ENCODE measurements at places on chromosomes 6 and 20. TPM values are rescaled to one million over a fixed set of nuclear protein-coding genes. Genes with fewer than 3 reads are reported as not detected.
A peak's percentile ranks its signal among the peaks of the same experiment; 100 is the strongest.

Gene OR2H2
- not detected for total RNA-seq

GRCh38 chr20:11155156-11155756 lies 481.5 kb upstream of the JAG1 start:
- H3K4me1 ChIP-seq: peaks cover 2% of the 10 kb centered on the region
- H3K4me3 ChIP-seq: no peak overlapping the region
- no peaks in the 10 kb centered on the region for H3K36me3 ChIP-seq
- no peaks in the 10 kb centered on the region for H3K27me3 ChIP-seq
- no peak overlapping the region for H3K27ac ChIP-seq

DNA sequence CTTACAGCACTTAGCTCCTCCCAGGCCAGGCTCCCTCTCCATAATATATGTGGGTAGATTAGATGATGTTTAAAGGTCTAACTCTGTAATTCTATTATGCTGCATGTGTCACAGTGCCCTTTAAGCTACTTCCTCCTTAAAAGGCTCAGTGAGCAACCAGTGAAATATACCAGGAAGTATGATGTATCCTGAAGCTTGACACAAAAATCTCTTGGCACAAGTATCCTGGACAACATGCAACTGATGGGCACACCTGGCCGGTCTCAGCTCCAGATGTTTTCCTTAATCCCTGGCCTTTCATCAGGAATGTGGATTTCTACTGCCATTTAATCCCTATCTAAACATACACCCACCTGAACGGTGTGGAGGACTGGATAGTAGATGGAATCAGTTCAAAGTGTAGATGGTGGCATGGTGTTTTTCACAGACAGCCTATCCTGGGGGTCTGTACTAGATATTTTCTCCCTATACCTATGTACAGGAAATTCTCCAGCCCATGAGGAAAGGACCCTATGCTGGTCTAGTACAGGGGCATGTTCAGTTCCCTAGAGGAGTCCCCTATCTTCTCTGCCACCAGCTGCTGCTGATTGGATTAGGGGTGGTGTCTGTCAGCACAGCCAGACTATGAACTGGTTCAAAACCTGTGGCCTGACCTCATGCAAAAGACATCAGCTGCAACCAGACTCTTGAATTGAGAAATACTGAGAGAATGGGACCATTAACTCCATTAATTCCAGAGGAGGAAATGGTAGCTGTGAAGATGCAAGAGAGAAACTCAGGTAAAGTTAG lies 59.4 kb upstream of the CITED2 start:
- no peak overlapping the region for H3K27ac ChIP-seq
- no peaks in the 10 kb centered on the region for H3K4me1 ChIP-seq
- peaks cover 6% of the 10 kb centered on the region for H3K36me3 ChIP-seq
- H3K4me3 ChIP-seq: no peak overlapping the region
- H3K27me3 ChIP-seq: peaks cover 2% of the 10 kb centered on the region
- DNase-seq: no peak

GRCh38 chr20:10596710-10597121 lies 77.1 kb downstream of the JAG1 start:
- no peaks in the 10 kb centered on the region for H3K4me1 ChIP-seq
- no peaks in the 10 kb centered on the region for H3K27me3 ChIP-seq
- DNase-seq: no peak
- H3K36me3 ChIP-seq: no peaks in the 10 kb centered on the region
- no peak overlapping the region for H3K4me3 ChIP-seq

GRCh38 chr6:18829272-18829870 lies 442.2 kb downstream of the RNF144B start:
- H3K4me1 ChIP-seq: no peaks in the 10 kb centered on the region
- H3K27ac ChIP-seq: no peak overlapping the region
- no peak overlapping the region for H3K4me3 ChIP-seq

DNA sequence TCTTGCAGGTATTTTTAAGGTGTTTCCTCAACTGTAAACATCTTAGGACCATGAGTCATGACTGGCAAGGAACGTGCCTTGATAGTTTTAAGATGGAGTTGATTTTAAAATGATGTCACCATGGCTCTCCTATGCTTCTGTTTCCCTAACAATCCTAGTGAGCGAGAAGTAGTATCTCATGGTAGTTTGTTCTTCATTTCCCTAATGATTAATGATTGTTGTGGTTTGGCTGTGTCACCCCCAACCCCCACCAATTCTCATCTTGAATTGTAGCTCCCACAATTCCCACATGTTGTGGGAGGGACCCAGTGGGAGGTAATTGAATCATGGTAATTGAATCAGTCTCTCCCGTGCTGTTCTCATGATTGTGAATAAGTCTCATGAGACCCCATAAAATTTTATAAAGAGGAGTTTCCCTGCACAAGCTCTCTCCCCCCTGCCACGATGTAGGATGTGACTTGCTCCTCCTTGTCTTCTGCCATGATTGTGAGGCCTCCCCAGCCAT lies 16.8 kb upstream of the BNIP5 start:
- no peak overlapping the region for H3K4me3 ChIP-seq
- DNase-seq: no peak
- H3K4me1 ChIP-seq: peaks cover 24% of the 10 kb centered on the region
- H3K27ac ChIP-seq: no peak overlapping the region

Gene SMOC2
- not detected for total RNA-seq

Gene OGFRL1
- total RNA-seq: 6.0 TPM

- H3K27ac ChIP-seq: no peak overlapping the region
- peaks cover 9% of the 10 kb centered on the region for H3K4me1 ChIP-seq
- DNase-seq: no peak
- no peak overlapping the region for H3K4me3 ChIP-seq
These were observed 186.8 kb downstream of the ARID1B start for GRCh38 chr6:156963712-156964700.

- H3K36me3 ChIP-seq: no peaks in the 10 kb centered on the region
- H3K27me3 ChIP-seq: peaks cover 8% of the 10 kb centered on the region
- DNase-seq: no peak
These were observed 98.8 kb upstream of the BEND6 start for GRCh38 chr6:56856036-56856580.

DNA sequence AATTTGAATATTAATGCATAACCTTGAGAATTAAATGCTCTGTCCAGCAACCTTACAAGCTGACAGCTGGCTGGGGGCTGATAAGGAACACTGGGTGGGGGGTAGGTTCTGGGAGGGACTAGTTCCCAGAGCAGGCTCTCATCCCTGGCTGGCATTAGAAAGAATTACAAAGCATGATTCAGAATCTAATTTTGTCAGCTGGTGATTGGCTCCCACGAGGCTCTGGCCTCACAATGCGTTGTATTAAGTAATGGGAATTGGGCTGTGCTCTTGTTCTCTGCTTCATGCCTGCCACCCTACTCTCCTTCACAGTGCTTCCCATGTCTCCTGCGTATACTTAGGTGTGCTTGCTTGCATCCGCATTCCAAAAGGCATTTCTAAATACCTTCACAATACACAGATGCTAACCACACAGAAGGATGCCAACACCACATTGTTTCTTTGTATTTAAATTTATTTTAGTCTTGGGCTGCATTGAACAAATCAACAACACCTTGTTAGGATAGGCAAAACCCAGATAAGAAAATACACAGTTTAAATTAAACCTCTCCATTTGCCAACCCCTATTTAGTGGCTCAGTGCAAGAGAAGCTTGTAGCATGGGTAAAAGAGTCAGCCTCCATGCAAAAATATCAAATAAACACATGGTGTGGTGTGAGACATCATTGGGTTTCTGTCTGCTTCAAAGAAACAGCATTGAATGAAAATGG lies 434.5 kb upstream of the JAG1 start:
- no peak overlapping the region for H3K4me3 ChIP-seq
- H3K27me3 ChIP-seq: no peaks in the 10 kb centered on the region
- peaks cover 6% of the 10 kb centered on the region for H3K4me1 ChIP-seq
- no peak for DNase-seq
- no peak overlapping the region for H3K27ac ChIP-seq

GRCh38 chr6:21213492-21213891 lies 380.1 kb upstream of the SOX4 start:
- H3K4me3 ChIP-seq: no peak overlapping the region
- DNase-seq: no peak
- H3K36me3 ChIP-seq: peaks cover 13% of the 10 kb centered on the region
- no peaks in the 10 kb centered on the region for H3K4me1 ChIP-seq
- no peak overlapping the region for H3K27ac ChIP-seq

- no peaks in the 10 kb centered on the region for H3K36me3 ChIP-seq
- H3K4me1 ChIP-seq: no peaks in the 10 kb centered on the region
- no peak for DNase-seq
These were observed 241.9 kb downstream of the ADGRB3 start for GRCh38 chr6:68876792-68877493.

Gene STAU1
- total RNA-seq: 115 TPM

- H3K36me3 ChIP-seq: peaks cover 23% of the 10 kb centered on the region
- DNase-seq: no peak
- H3K27ac ChIP-seq: no peak overlapping the region
- peaks cover 12% of the 10 kb centered on the region for H3K27me3 ChIP-seq
- H3K4me3 ChIP-seq: no peak overlapping the region
These were observed 189.0 kb upstream of the UST start for GRCh38 chr6:148557796-148558321.

DNA sequence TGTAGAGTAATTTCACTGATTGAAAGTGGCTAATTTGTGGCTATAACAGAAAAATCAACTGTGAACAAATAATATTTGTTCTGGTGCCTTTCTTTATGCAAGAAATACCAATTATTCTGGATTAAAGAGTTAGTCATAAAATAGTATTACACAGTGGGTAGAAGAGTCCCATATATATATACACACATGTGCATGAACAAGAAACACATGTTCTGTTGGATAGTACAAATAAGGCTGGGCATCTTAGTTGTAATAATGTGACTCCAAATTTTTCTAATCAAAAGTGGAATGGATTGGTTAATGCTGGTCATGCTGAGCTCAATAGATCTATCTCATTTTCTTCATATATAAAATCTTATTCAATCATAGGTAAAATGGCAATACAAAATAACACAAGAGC lies 179.4 kb downstream of the OGFRL1 start:
- H3K27me3 ChIP-seq: peaks cover 4% of the 10 kb centered on the region
- DNase-seq: no peak
- peaks cover 5% of the 10 kb centered on the region for H3K36me3 ChIP-seq
- H3K4me1 ChIP-seq: peaks cover 11% of the 10 kb centered on the region

DNA sequence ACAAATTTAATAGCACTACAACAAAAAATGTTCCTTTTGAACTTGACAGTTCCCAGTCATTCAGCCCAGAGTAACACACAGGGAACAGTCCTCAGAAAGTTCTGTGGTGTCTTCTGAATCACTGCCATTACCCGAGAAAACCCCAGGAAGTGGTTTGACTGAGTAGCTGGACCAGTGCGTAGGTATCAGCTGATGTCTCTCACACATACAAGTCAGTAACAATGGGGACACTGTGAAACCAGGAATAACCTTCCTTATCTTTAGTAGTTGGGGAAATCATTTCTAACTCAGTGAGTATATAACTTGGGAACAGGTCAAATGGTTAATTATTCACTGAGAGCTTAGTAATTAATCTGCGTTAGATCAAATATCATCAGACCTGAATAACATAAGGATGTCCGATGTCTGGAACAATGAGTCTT lies 73.1 kb downstream of the HIVEP2 start:
- H3K27ac ChIP-seq: no peak overlapping the region
- no peak for DNase-seq
- no peak overlapping the region for H3K4me3 ChIP-seq
- peaks cover 2% of the 10 kb centered on the region for H3K27me3 ChIP-seq

Gene SNX9
- 68.6 TPM for total RNA-seq

DNA sequence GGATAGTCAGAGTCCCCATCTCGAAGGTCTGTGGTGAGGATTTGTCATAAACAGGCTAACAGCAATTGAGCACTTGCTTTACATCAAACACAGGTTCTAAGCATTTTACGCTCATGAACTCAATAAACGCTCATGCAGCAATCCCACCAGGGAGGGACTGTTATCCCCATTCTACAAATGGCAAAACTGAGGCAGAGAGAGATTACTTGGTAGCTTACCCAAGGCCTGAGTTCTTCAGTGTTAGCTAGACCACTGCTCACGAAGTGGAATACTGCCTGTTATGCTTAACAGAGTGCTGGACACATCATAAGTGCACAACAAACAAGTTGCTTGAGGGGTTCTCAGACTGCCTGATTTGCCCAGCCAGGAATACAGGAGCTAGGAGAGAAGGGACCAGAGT lies 23.7 kb upstream of the TCP11 start:
- no peak overlapping the region for H3K27ac ChIP-seq
- no peak for DNase-seq
- H3K4me1 ChIP-seq: peaks cover under 1% of the 10 kb centered on the region
- H3K36me3 ChIP-seq: no peaks in the 10 kb centered on the region

DNA sequence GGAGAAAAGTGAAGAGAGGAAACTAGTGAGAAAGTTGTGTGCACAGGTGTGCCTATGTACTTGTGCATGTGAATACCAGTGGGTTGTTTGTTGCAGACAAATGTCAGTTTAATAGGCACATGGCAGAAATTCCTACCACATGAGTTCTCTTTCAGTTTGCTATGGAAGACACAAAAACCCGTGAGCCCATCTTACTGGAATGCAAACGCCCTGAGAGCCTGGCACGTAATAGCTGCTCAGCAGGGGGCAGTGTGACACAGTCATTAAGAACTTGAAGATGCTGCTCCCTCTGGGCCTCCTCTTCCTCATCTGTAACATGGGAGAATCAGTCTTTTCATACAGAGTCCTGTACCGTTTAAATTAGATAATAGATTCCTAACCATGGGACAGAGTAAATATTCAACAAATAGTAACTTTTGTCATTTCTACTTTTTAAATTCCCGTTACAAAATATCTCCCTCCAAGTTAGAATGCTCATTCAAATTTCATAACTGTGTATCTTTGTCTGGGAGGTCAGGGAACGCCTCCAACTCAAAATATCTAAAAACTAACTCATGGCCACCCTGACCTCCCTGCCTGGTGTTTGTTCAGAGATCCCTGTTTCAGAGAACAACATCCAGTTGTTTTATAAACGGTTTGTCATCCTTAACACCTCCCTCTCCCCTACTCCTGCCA lies 802.9 kb downstream of the MAFB start:
- H3K27me3 ChIP-seq: no peaks in the 10 kb centered on the region
- DNase-seq: peak; percentile 65
- no peak overlapping the region for H3K27ac ChIP-seq
- no peaks in the 10 kb centered on the region for H3K4me1 ChIP-seq
- H3K4me3 ChIP-seq: no peak overlapping the region
- no peaks in the 10 kb centered on the region for H3K36me3 ChIP-seq

Gene PTCHD4
- total RNA-seq: 28.5 TPM

Gene HTR1E
- total RNA-seq: not detected

DNA sequence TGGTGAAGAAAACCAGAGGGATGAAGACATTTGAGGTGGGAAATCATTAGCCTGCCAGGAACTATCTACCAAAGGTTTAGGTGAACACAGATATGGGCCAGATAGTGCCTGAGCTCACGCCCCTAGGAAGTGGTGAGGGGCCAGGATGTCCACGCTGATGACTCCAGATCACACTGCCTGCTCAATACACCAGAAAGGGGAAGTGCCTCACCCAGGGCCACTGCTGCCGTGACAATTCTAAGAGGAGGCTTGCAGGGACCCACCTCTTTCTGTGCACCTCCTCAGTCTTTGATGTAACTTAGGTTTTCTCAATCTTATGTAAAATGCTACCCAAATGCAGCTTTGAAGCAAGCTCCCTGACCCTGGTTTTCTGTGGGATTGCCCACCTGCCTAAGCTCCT lies 5.4 kb upstream of the RAB44 start:
- no peaks in the 10 kb centered on the region for H3K4me1 ChIP-seq
- H3K4me3 ChIP-seq: no peak overlapping the region
- DNase-seq: no peak
- H3K27me3 ChIP-seq: no peaks in the 10 kb centered on the region
- H3K27ac ChIP-seq: no peak overlapping the region

- DNase-seq: no peak
- H3K4me1 ChIP-seq: peaks cover 17% of the 10 kb centered on the region
- no peaks in the 10 kb centered on the region for H3K36me3 ChIP-seq
- peaks cover 1% of the 10 kb centered on the region for H3K27me3 ChIP-seq
- H3K27ac ChIP-seq: no peak overlapping the region
- no peak overlapping the region for H3K4me3 ChIP-seq
These were observed 17.9 kb downstream of the SLA2 start for GRCh38 chr20:36628076-36628475.

Measured in endothelial cell (in vitro differentiated cells).